ENCODE measurements at places on chromosomes 4 and X.

GRCh38 chr4:8709050-8709728, 116.6 kb downstream of the CPZ start:
- no peak for DNase-seq

GRCh38 chr4:77599378-77599777, 6.2 kb upstream of the CXCL13 start:
- no peak for DNase-seq

DNA sequence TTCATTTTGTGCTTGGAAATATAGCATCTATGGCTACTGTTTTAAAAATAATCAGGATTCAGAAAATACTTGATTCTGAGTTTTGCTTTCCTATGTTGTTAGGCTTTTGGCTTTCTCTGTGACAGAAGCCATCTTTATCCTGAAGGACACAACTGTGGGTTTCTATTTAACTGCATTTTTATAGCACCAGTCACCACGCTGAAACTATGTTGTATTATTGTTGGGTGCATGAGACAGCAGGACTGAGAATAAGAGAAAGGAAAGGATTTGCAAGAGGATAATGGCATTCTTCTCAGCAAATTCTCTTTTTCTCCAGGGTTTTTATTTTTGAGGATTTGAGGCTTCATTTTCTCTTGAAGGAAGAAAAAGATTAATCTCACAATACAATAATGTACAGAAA, 10.1 kb upstream of the NEUROG2 start:
- DNase-seq = no peak

- no peak for DNase-seq
Measured at GRCh38 chr4:121061215-121061614, 11.1 kb downstream of the NDNF start.

DNA sequence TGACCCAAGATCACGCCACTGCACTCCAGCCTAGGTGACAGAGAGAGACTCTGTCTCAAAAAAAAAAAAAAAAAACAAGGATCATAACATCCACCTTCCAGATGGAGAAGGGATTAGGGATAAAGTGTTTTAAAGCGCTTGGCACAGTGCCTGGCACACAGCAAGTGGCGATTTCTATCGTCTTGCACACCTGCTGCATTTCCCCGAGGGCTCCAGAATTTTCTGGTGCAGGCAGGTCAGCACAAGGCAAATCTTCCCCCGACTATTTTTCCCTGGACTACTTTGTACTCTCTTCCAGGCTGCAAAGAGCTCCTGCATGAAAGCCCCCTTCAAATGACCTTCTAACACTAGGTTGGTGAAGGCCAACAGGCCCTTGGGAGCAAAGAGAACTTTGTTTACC, 57.3 kb downstream of the APBB2 start:
- no peak for DNase-seq

DNA sequence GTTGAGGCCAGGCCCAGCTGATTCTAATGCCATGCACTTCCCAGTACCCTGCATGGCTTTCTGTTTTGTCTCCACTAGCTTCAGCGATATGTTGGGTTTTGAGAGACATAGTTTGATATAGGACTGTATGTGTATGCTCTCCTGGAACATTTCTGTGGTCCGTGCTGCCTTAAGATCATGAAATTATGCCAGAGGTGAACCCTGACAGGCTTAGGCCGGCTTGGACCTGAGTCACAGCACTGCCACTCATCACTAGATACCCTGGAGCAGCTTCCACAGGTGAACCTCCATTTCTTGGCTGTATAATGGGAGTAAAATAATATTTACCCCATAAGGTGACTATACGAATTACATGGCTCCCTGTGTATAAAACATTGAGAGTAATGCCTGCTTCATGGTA, 6.4 kb downstream of the SGMS2 start:
- DNase-seq = no peak

GRCh38 chrX:13911586-13911985, 94.7 kb upstream of the GPM6B start:
- no peak for DNase-seq

GRCh38 chrX:7294483-7294882, 146.5 kb upstream of the PUDP start:
- no peak for DNase-seq

DNA sequence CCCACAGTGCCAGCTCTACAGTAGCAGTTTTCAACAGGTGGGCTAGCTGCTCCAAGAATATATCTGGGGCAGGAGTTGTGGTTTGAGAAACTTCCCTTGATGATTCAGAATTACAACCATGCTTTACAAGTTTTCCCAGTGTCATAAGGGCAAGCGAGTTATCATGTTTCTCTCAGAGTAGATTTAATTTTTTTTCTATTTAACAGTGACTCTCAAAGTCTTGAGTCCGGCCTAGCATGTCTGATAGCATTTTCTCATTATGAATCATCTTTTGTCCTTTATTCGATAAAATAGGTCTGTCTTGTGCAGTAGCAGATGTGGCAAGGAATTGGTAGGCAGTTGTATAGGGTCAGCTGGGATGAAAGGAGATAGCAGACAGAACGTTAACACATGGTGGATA, 62.2 kb upstream of the SPANXD start:
- no peak for DNase-seq

GRCh38 chr4:107913283-107913899, 18.0 kb upstream of the CYP2U1 start:
- no peak for DNase-seq

DNA sequence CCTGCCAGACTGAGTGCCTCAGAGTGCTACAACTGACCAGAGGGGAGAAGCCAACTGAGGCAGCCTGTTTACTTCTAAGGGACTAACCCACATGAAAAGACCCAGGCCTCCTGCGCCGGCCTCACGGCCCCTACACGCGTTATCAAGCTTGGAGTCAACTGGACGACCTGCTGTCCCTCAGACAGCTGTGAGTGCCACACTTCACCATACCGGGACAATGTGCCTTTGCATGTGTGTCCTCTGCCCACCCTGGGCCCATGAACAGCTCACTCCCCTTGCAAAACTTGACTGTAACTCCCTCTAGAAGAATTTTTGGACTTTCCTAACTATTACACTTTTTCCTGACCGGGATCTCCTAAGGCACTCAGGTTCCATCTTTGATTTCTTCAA, 1.8 kb downstream of the NOP14 start:
- DNase-seq = no peak

DNA sequence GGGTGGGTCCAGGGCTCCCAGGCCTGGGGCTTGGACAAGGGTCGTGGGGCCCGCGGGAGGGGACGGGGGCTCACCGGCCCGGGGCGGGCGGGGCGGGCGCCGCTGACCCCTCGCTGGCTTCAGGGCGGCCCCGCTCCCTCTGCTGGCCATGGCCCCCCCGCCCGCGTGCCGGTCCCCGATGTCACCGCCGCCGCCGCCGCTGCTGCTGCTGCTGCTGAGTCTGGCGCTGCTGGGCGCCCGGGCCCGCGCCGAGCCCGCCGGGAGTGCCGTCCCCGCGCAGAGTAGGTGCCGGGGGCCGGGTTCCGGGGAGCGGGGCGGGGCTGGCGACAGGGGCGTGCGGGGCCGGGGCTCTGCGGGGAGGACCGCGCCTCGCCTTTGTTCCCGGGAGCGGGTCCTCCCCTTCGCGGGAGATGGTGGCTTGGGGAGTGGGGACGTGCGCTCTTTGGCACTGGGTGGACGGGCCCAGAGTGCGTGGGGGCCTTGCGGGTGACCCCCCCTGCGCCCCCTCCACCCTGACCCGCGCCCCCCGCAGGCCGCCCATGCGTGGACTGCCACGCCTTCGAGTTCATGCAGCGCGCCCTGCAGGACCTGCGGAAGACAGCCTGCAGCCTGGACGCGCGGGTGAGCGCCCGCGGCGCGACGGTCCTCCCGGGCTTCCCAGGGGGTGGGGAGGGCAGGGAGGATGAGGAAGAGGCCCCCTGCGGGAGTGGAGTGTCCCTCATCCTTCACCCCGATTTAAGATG, 16.8 kb upstream of the NAT8L start:
- DNase-seq = no peak

- DNase-seq = no peak
Measured at GRCh38 chr4:3898098-3898497, 131.9 kb downstream of the ADRA2C start.

GRCh38 chr4:56227301-56227835, 159.9 kb downstream of the AASDH start:
- no peak for DNase-seq

- DNase-seq = no peak
Measured at GRCh38 chr4:168509786-168510185, 12.9 kb downstream of the PALLD start.

GRCh38 chr4:78545275-78546246, 6.0 kb upstream of the ANXA3 start:
- DNase-seq = no peak

DNA sequence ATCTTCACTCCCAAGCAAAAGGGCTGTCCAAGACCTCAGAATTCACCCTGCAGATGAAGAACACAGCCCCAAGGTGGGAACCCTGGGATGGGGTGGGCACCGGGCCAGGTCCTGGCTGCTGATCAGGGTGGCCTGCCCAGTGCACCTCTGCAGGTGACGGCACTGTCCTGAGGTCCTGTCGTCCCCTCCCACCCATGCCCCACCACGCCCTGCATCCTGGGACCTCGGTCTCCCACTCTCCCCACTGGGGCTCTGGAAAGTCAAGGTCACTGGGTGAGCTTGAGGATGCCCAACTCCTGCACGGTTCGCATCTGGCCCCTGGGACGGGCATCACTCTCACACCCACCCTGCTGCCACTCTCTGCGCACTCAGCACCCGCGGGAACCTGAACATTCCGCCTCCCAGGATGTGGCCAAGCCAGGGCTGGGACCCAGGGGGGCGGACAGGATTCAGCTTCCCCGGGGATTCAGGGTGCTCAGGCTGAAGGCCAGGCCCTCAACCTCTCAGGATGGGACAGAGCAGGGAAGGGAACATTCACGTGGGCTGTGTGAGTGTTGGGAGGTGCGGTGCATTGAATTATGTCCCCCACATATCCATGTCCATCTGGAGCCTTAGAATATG, 115.9 kb downstream of the CPZ start:
- no peak for DNase-seq

DNA sequence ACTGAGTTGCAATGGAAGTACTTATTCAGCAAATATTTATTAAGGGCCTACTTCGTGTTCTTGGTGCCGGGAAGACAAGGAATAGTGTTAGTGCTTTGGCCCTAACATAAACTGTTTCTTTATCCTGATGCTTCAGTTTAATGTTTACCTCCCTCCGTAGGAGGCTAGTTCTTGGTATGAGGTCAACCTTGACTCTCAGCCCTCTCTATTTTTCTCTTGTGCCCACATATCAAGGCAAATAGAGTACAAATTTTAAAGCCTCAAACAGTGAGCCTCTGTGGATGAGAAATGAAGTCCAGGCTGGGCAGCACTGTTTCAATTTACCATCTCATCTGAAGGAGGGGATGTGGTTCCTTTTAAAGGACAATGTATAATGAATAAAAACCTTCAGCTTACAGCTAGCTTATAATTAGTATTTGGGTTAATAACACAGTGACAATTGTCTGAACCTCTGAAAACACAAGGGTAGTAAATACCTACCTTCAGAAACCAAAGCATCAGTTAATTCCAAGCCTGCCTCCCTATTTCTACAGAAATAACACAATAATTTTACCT, 68.5 kb downstream of the SH3RF1 start:
- DNase-seq = no peak

GRCh38 chr4:162341533-162341932, 177.7 kb upstream of the FSTL5 start:
- no peak for DNase-seq

DNA sequence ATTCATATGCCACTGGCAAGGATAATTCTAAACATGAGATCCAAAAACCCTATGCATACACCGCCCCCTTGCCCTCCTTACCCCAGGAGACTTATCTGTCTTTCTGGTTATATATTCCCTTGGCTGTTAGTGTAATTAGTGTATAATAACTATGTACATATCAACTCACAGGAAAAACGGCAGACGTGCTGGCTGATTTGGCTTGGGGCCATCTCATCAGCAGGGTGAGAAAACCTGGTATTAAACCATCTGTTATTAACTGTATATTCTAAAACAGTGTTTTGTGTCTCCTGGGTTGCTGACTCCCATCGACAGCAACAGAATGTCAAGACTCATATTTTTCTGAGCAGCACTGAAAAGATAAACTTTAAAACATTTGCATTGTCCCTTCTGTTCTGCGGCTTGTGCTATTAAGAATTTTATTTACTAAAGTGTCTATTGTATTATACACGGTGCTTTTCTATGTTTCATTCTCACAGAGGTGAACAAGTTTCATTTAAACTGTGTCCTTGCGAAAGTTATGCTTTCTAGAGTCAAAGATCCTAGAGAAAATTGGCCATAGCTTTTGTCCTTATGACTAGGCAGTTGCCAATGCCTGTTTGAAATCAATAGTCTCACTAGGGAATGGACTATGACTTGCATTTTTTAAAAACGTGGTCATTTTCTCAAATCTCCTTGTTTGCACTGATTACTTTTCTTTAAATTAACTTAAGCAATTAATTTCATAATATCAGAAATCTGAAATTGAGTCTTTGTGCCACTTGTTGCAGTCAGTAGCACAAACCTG, 211.5 kb upstream of the MID1 start:
- no peak for DNase-seq

GRCh38 chrX:51955200-51955599, 61.8 kb downstream of the MAGED1 start:
- DNase-seq = no peak

Data from stimulated activated CD8-positive, alpha-beta memory T cell treated with anti-CD3 and anti-CD28 coated beads, Interleukin-2, amount 100 ng/mL, for 48 hours (primary cell).